Activated CD8-positive, alpha-beta T cell treated with anti-CD3 and anti-CD28 coated beads for 36 hours (primary cell): ENCODE measurements at places on chromosomes 16 and 17. TPM values are rescaled to one million over a fixed set of nuclear protein-coding genes. Genes with fewer than 3 reads are reported as not detected.

- no peak for DNase-seq
Measured at GRCh38 chr17:77096570-77097214, 44.1 kb upstream of the SEC14L1 start.

DNA sequence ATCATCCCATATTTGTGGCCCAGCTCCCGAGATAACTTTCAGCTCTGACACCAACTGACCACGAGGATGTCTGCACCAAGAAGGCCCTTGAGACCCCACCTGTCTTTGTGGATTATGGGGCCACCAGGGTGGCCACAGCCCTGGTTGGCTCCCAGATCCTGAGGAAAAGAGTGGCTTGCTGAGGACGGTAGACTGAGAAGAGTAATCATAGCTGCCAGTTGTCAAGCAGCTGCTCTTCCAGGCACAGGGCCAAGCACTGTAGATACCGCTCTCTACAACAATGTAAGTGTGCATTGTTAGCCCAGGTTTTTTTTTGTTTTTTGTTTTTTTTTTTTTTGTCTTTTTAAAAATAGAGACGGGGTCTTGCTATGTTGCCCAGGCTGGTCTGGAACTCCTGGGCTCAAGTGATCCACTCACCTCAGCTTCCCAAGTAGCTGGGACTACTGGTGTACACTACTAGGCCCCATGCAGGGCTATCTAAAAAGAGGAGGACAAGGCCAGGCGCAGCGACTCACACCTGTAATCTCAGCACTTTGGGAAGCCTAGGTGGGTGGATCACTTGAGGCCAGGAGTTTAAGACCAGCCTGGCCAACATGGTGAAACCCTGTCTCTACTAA, 9.6 kb downstream of the ZNF205 start:
- DNase-seq: no peak

- no peak for DNase-seq
Measured at GRCh38 chr17:47189732-47190237, 690 bp upstream of the CDC27 start.

DNA sequence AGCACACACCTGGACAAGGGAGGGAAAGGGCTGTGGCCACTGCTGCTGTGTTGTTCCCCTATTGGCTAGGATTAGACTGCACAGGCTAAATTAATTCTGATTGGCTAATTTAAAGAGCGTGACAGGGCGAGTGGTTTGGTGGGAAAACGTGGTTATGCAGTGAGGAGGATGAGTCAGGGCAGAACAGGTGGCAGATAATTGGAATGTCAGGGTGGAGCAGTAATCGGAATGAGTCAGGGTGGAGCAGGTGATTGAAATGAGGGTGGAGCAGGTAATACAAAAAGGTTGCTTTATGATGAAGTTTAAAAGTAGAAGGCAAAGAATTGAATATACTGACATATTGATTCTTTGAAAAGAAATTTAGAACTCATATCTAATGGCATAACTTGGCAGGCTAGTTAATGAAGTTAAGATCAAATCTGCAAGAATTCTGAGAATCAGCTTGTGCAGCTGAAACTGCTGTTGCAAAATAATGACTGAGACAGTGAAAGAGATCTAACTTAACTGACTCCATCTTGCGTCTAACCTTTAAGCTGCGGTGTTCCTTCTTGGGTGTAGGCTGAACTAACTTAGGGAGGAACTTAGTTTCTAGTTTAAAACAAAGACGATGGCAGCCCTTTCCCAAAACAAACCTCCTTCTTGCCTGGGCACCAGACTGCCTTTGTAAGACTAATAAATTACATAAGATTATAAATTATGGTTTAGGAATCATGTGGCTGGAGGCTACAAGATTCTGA, 174.3 kb downstream of the UTP18 start:
- no peak for DNase-seq

- no peak for DNase-seq
Measured at GRCh38 chr16:67301080-67301782, 21.9 kb downstream of the PLEKHG4 start.

- no peak for DNase-seq
Measured at GRCh38 chr17:11278186-11278991, 37.4 kb downstream of the SHISA6 start.

DNA sequence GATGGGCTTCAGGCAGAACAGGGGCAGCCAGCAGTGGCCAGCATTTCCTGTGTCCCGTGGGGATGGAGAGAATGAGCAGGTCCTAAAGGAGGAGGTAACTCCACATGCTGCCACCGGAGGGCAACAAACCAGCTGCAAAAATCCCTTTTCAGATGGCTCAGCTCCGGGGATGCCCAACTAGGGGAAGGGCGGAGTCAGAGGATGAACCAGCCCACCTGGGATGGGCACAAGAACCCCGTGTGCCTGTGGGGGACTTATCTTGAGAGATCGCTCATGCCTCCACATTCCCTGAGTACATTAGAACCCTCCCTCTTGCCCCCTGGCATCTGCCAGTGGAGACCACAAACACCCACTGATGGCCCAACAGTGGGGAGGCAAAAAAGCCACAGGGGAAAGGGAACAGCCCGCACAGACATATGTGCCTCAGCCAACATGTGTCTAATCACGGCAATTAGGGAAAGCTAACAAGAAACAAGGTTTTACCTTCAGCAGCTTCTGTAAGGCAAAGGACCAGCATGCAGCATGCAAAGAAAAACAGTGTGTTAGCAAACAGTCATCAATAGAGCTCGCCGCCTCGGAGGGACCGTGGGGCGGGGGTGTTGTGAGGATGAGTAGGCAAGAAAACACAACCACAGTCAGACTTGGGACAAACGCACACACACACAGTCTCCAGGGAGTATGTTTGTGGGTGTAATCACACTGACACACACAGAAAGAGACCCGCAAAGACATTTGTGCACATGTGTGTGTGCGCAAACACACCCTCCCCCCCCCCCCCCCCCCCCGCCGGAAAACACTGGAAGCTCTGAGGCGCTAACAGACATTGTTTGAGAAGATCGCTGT, 64.0 kb downstream of the MYO18A start:
- DNase-seq: peak; percentile 78

DNA sequence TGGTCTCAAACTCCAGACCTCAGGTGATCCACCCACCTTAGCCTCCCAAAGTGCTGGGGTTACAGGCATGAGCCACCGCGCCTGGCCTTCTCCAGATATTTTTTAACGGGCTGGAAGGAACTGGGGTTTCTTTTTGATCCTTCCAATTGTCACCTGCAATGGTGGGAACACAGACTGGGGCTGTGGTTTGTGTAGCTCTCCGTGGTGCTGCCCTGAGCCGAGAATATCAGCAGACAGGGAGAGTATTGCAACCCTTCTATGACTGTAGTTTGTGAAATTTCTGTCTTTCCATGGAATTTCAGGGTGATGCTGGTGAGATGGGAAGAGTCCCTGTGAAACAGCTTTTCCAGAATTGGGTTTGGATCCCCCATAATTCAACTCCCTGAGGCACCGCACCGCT, 263.5 kb downstream of the ENGASE start:
- no peak for DNase-seq

DNA sequence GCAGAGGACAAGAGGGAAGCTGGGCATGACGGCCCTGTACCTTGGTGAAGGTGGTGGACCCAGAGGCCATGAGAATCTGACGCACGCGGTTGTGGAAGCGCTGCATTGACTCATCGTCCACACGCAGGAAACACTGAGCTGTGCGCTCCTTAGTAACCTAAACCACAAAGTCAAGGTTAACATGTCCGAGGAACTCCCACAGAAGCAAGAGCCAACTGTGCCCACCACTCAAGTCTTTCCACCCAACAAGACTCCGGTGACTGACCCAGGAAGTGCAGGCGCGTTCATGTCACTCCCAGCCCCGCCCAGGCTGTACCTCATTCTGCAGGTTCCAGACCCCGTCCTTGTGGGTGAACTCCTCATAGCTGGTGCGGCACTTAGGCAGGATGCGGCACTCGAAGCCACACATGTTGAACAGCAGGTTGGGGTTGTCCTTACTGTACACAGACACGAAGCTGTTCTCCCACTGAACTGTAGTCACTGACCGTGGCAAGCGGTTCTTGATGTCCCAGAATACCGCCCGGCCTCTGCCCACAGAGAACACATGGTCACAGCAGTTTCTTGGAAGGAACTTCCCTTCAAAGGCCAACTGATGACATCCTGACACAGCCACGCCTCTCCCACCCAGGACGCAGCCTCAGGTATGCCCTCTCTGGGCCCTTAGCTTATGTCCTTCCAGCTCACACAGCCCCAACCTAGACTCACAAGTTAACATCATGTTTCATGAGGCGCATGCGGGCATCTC, 11.5 kb downstream of the PRPF8 start:
- DNase-seq: no peak

GRCh38 chr17:2214929-2215615, 88.5 kb downstream of the SMG6 start:
- no peak for DNase-seq

Gene YBX2
- total RNA-seq: 0.56 TPM

DNA sequence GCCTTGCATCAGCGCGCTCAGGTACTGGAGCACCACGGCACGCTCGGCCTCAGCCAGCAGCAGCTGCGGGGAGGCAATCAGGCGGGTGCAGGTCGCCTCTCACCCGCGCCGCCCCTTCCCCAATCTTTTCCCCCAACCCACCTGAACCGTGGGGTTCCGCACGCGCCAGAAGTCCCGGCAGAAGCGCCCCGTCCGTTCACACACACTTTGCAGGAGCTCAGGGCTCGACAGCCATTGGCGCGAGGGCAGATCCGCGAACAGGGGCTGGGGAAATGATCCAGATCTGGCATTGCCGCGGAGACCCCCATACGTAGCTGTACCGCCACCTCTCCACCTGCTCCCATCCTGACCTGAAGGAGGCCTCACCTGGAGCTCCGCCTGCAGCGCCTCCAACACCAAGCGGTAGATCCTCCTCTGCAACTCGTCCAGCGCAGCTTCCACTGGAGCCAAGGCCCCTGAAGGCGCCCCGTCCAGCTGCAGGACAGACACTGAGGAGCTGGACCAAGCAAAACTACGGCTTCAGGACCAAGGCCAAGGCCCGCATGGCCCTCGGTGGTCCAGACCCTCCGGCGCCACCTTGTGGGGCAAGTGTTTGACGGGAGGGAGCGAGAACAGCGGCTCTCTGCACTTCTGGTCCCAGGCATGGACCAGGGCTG, 1.4 kb upstream of the MATCAP1 start:
- DNase-seq: peak; percentile 93

- DNase-seq: no peak
Measured at GRCh38 chr16:70701036-70701435, 15.2 kb upstream of the MTSS2 start.

DNA sequence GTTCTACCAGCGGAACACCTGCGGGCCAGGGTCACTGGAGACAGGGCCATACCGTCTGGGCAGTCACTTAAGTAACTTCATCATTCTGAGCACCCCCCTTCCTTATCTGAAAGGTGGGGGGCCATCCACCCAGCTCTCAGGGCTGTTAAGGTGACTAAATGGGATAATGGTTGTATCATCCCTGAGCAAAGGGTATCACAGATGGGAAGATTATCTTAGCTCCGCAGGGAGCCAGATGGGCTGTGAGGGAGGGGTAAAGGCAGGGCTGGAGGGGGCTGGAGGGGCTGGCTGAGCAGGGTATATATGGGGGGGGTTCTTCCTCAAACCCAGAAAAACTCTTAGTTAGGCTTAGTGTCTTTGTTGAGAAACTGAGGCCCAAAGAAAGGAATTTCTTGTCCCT, 2.9 kb upstream of the CACNA1G start:
- DNase-seq: no peak

Gene TVP23A
- total RNA-seq: not detected

Gene NPIPB6
- total RNA-seq: 0.52 TPM

- no peak for DNase-seq
Measured at GRCh38 chr16:79062336-79062735, 538.2 kb downstream of the MAF start.
